ENCODE measurements at places on chromosomes 6 and 20.

DNA sequence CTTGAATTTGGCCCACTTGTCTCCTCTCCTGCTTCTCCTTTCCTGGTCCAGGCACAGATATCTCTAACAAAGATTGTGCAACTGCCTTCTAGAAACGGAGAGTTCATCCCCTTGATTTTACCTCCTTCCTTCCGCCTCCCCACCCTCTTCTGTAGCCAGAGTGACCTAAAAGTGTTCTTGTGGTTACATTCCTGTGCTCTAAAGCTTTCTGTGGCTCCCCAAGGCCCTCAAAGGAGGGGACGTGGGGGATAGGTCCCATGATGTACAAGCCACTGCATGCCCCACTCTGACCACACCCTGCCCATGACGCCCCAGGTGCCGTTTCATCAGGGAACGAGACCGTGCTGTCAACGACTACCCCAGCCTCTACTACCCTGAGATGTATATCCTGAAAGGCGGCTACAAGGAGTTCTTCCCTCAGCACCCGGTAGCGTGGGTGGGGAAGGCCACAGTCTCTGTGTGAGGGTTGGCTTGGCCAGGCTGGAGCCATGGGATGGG is 8.2 kb downstream of the CDC25B start:
- H3K4me3 ChIP-seq = no peak overlapping the region
- peaks cover 23% of the 10 kb centered on the region for H3K36me3 ChIP-seq
- no peaks in the 10 kb centered on the region for H3K27me3 ChIP-seq
- DNase-seq = no peak
- peaks cover 79% of the 10 kb centered on the region for H3K4me1 ChIP-seq

GRCh38 chr20:48864738-48865318 is 37.0 kb upstream of the PREX1 start:
- H3K4me3 ChIP-seq = no peak overlapping the region
- H3K27me3 ChIP-seq = no peaks in the 10 kb centered on the region
- DNase-seq = no peak
- H3K36me3 ChIP-seq = no peaks in the 10 kb centered on the region
- H3K4me1 ChIP-seq = no peaks in the 10 kb centered on the region

DNA sequence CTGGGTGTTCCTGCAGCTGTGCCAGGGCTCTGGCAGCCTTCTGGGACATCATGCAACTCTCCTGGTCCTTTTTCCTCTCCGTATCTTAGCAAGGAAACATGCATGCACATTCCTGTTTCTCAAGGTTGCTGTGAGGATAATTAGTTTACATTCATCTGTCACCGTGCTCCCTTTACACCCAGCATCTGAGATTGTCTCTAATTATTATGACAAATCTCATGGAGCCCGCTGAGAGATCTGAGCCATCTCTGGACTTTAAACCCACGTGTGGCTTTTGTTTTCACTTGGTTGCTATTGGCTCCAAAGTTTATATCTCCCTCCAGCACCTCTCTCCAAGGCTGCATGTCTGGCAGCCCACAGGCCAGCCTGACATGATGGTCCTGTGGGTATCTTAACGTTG is 167.6 kb downstream of the UNC5CL start:
- H3K4me1 ChIP-seq = no peaks in the 10 kb centered on the region
- H3K27me3 ChIP-seq = peaks cover 29% of the 10 kb centered on the region
- H3K27ac ChIP-seq = no peak overlapping the region
- DNase-seq = no peak

- H3K27ac ChIP-seq = no peak overlapping the region
- H3K4me3 ChIP-seq = no peak overlapping the region
- H3K27me3 ChIP-seq = no peaks in the 10 kb centered on the region
- peaks cover 33% of the 10 kb centered on the region for H3K4me1 ChIP-seq
- DNase-seq = no peak
- no peaks in the 10 kb centered on the region for H3K36me3 ChIP-seq
These were observed 162.3 kb upstream of the ZNF217 start for GRCh38 chr20:53755733-53756531.

DNA sequence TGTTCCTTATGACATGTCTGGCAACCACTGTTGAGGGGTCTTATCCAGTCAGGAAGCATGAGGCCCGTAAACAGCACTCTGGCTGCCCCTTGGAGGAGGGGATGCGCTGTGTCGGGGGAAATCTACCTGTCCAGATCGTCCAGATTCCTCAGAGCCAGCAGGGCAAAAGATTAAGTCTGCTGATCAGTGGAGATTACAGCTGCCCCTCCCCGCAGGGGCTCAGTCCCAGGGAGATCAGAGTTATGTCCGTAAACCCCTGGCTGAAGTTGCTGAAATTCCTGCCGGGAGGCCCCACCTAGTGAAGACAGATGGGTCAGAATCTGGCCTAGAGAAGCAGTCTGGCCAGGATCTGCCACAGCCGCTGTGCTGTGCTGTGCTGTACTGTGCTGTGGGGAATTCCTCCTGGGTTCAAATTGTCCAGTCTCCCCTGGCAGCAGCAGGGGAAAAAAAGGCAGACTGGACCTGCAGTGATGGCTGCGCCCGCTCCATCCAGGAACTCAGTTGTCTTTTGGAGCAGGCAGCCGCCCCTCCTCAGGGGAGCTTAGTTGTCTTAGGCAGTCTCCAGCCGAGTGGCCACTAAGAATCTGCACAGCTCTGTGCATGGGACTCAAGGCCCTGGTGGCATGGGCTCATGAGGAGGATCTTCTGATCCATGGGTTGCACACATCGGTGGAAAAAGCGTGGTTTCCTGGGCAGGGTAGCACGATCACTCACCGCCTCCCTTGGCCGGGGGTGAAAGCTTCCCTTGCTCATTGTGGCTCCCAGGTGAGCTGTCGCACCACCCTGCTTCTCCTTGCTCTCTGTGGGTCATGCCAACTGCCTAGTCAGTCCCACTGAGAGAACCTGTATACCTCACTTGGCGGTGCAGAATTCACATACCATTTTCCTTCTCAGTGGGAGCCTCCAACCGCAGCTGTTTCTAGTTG is 1368.8 kb upstream of the ADGRB3 start:
- no peaks in the 10 kb centered on the region for H3K4me1 ChIP-seq
- no peak overlapping the region for H3K27ac ChIP-seq
- DNase-seq = no peak
- no peaks in the 10 kb centered on the region for H3K27me3 ChIP-seq
- H3K4me3 ChIP-seq = no peak overlapping the region

DNA sequence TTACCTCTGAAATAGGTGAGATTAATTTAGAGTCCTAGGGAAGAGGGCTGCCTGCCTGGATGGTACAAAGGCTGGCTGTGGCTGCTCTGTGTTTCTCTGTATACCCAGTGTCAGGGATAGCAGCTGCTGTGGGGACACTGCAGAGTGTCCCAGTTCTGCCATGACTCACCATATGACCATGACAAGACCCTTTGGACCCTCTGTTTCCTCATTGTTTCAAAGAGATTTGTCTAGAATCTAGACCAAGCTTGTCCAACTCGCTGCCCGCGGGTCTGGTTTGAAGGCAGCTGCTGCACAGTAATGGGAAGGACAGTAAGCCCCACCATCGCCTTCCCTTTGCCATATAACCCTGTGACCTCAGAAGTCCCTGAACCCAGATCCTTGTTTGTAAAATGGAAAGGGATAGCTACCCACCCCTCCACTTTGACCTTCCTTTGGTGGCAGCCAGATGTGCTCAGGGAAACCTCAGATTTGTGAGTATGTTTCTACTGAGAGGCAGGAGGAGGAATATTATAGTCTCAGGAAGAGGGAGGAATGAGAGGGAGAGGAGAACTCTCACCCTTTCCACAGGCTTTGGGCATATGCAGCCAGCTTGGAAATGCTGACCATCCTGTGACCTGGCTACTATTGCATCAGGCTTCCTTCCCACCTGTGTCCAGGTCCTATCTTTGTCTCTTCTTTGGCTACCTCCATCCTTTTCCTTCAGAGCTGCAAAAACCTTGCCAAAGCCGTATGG is 14.0 kb downstream of the PLCG1 start:
- no peak overlapping the region for H3K4me3 ChIP-seq
- DNase-seq = no peak
- H3K36me3 ChIP-seq = no peaks in the 10 kb centered on the region
- H3K4me1 ChIP-seq = peaks cover 10% of the 10 kb centered on the region

GRCh38 chr6:113281014-113281413 is 576.1 kb upstream of the MARCKS start:
- no peak overlapping the region for H3K27ac ChIP-seq
- no peaks in the 10 kb centered on the region for H3K36me3 ChIP-seq
- H3K4me1 ChIP-seq = no peaks in the 10 kb centered on the region
- H3K27me3 ChIP-seq = no peaks in the 10 kb centered on the region

DNA sequence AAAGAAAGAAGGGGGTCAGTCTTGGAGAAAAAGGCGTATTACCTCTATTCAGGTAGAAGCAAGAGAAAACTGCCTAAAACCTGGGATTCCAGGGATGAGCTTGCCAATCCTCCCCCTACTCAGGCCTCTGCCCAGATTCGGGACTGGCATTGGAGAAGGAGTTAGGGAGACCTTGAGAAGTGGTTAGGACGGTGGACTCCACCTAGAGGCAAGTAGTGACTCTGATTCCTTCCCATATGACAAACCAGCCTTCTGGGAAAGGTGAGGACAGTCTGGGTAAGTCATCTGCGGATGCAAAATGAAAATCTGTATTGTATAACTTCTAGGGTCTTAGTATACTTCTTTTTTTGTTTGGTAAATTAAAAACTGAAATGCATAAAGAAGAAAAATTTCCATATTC is 43.8 kb downstream of the SLX4IP start:
- no peak overlapping the region for H3K27ac ChIP-seq
- peaks cover 8% of the 10 kb centered on the region for H3K4me1 ChIP-seq
- no peaks in the 10 kb centered on the region for H3K36me3 ChIP-seq
- no peak for DNase-seq
- H3K4me3 ChIP-seq = no peak overlapping the region

GRCh38 chr6:30619561-30619960 is 1.9 kb downstream of the MRPS18B start:
- H3K27me3 ChIP-seq = no peaks in the 10 kb centered on the region
- no peak overlapping the region for H3K27ac ChIP-seq
- peak overlapping the region; percentile 68 for H3K4me3 ChIP-seq
- peaks cover 6% of the 10 kb centered on the region for H3K4me1 ChIP-seq
- peaks cover 53% of the 10 kb centered on the region for H3K36me3 ChIP-seq

DNA sequence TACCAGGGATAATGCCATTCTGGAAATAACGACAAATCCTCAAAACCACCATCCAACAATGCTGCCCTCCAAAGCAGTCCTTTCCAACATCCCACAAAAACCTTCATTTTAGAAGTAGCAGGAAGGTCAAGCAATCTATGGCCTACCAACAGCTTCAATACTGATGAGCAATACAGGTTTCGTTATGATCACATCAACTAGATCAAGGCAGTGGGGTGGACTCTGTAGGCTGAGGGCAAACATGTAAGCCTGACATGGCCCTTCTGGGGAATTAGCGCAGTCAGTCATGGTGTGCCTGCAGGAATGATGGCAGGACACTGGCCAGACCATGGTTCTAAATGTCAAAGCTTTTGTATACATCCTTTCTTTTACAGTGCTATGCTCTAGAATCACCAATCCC is 41.7 kb downstream of the EZR start:
- H3K27me3 ChIP-seq = no peaks in the 10 kb centered on the region
- no peak overlapping the region for H3K4me3 ChIP-seq
- peaks cover 46% of the 10 kb centered on the region for H3K4me1 ChIP-seq
- DNase-seq = no peak
- H3K36me3 ChIP-seq = peaks cover 95% of the 10 kb centered on the region

- H3K4me1 ChIP-seq = no peaks in the 10 kb centered on the region
- DNase-seq = no peak
- H3K27ac ChIP-seq = no peak overlapping the region
- no peaks in the 10 kb centered on the region for H3K27me3 ChIP-seq
- no peaks in the 10 kb centered on the region for H3K36me3 ChIP-seq
- no peak overlapping the region for H3K4me3 ChIP-seq
These were observed 67.8 kb upstream of the RALGAPA2 start for GRCh38 chr20:20780127-20780824.

DNA sequence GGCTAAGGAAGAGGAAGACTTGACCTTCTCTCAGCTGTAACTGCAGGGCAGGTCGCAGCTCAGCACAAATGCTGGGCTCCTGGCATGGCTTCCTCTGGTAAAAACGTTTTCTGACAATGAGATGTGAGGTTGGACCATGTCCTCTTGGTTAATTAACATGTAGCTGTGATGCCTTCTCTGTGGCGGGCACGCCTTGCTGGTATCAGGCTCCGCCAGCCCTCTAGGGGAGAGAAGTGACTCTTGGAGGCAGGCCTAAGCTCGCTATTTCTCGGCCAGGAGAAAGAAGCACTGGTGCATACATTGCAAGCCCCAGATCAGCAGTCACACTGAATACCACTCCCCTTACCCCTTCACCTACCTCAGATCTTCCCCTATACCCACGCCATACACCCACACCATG is 65.0 kb downstream of the QRSL1 start:
- no peak overlapping the region for H3K4me3 ChIP-seq
- no peak for DNase-seq
- no peak overlapping the region for H3K27ac ChIP-seq
- H3K27me3 ChIP-seq = no peaks in the 10 kb centered on the region
- H3K36me3 ChIP-seq = no peaks in the 10 kb centered on the region

DNA sequence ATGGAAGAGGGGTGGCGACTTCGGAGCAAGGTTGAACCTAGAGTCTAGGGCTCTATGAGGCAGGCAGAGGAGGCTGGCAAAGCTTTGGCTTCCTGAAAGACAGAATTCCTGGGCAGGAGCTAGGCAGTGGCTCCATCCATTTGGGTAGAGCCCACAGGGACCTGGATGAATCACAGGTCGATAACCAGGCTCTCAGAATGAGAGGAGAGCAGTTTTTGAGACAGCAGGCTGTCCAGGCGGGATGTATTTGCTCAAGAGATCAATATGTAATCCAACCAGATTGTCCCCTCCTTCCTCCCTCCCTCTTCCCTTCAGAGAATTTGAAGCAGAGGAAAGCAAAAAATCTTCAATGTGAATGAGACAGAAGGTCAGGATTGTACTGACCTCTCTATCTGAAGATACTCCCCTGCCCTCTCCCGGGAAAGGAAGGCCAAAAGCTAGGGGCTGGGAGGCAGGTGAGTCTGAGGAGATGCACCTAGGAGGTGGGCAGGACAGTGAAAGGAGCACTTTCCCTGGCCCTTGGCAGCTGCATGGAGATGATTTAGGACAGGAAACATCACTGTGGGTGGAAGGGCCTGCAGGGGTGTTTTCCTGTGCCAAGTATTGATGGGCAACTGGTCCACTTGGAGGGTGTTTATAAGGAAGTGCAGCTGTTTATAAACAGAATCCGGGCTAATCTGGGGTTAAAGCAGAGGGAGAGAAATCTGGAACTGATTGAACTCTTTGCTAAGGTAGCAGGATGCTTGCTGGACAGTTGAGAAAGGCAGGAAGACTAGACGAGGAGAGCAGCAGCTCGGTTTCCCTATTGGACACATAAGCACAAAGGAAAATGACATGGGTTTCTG is 212.4 kb upstream of the LRFN2 start:
- no peaks in the 10 kb centered on the region for H3K4me1 ChIP-seq
- no peak overlapping the region for H3K27ac ChIP-seq
- no peak for DNase-seq

DNA sequence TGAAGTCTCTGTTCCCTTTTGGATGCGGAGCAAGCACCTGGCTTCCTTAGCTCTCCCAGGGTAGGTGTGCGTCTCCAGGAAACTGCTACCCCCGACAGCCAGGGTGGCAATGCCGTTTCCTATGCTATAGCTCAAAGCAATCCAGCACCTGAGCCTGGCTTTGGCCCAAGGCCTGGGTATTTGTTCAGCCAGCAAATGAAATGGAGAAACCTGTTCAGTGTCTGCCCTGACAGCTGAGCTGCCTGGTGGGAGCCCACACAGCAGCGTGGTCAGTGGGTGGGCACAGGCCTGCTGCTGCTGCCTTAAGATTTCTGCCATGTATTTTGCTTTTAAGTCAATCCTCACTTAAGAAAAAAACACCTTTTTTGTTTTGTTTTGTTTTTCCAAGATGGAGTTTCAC is 13.7 kb downstream of the SPATA2 start:
- no peak overlapping the region for H3K4me3 ChIP-seq
- H3K27ac ChIP-seq = no peak overlapping the region
- no peak for DNase-seq
- H3K36me3 ChIP-seq = peaks cover 7% of the 10 kb centered on the region

GRCh38 chr20:37494301-37494700 is 26.7 kb upstream of the NNAT start:
- no peaks in the 10 kb centered on the region for H3K36me3 ChIP-seq
- no peaks in the 10 kb centered on the region for H3K27me3 ChIP-seq
- no peak overlapping the region for H3K27ac ChIP-seq
- no peak for DNase-seq
- H3K4me1 ChIP-seq = no peaks in the 10 kb centered on the region
